ENCODE measurements at places on chromosomes 16 and 17. TPM values are rescaled to one million over a fixed set of nuclear protein-coding genes. Genes with fewer than 3 reads are reported as not detected.

- H3K27ac ChIP-seq: peak overlapping the region; percentile 75
- H3K36me3 ChIP-seq: no peaks in the 10 kb centered on the region
- peak overlapping the region; percentile 37 for H3K4me3 ChIP-seq
- DNase-seq: no peak
Measured at GRCh38 chr16:73166947-73167550, 119.1 kb upstream of the ZFHX3 start.

DNA sequence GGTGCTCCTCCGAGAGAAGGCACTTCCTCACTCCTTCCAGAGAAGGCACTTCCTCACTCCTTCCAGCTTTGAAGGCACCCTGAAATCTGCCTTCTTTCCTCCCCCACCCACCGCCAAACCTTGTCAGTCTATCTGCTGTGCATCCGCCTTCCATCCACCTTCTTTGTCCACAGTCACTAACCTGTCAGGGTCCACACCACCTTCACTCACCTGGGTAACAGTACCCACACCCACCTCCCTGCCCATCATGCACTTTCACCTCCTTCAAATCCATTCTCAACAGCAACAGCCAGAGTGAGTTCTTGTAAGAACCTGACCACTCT is 5.2 kb downstream of the CCDC102A start:
- no peaks in the 10 kb centered on the region for H3K27me3 ChIP-seq
- H3K36me3 ChIP-seq: peaks cover 21% of the 10 kb centered on the region
- peak overlapping the region; percentile 51 for H3K27ac ChIP-seq
- no peak overlapping the region for H3K4me3 ChIP-seq
- no peaks in the 10 kb centered on the region for H3K4me1 ChIP-seq

CDH1 gene
- 21.6 TPM for total RNA-seq

DNA sequence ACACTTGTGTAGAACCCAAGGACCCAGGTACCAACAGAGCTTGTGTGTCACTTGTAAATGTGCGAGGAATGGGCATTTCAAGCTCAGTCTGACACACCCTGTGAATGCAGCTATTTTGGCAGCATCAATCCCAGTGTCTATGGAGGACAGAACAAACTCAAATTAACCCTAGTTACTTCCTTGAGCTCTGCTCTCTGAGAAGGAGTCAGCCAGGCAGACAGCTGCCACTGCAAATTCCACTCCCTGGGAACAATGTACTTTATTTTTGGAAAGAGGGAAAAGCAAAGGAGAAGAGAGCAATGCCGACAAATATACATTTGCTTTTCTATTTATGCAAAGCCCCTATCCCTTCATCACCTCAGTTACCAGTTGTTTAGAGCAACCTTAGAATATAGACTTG is 48.4 kb upstream of the NOG start:
- no peaks in the 10 kb centered on the region for H3K27me3 ChIP-seq
- no peaks in the 10 kb centered on the region for H3K36me3 ChIP-seq
- no peak overlapping the region for H3K27ac ChIP-seq
- no peaks in the 10 kb centered on the region for H3K4me1 ChIP-seq

- H3K4me1 ChIP-seq: no peaks in the 10 kb centered on the region
- H3K4me3 ChIP-seq: no peak overlapping the region
- H3K36me3 ChIP-seq: no peaks in the 10 kb centered on the region
- DNase-seq: no peak
- H3K27ac ChIP-seq: no peak overlapping the region
- H3K27me3 ChIP-seq: no peaks in the 10 kb centered on the region
Measured at GRCh38 chr17:76473541-76473985, 6.2 kb downstream of the AANAT start.

GRCh38 chr16:23175651-23176050 is 6.9 kb upstream of the SCNN1G start:
- no peak overlapping the region for H3K27ac ChIP-seq
- H3K4me1 ChIP-seq: no peaks in the 10 kb centered on the region
- no peaks in the 10 kb centered on the region for H3K36me3 ChIP-seq
- H3K27me3 ChIP-seq: peaks cover 29% of the 10 kb centered on the region
- DNase-seq: no peak

GRCh38 chr17:46730679-46731078 is 87.8 kb downstream of the WNT3 start:
- peaks cover 55% of the 10 kb centered on the region for H3K36me3 ChIP-seq
- H3K27me3 ChIP-seq: no peaks in the 10 kb centered on the region
- H3K4me3 ChIP-seq: no peak overlapping the region
- no peak for DNase-seq

DNA sequence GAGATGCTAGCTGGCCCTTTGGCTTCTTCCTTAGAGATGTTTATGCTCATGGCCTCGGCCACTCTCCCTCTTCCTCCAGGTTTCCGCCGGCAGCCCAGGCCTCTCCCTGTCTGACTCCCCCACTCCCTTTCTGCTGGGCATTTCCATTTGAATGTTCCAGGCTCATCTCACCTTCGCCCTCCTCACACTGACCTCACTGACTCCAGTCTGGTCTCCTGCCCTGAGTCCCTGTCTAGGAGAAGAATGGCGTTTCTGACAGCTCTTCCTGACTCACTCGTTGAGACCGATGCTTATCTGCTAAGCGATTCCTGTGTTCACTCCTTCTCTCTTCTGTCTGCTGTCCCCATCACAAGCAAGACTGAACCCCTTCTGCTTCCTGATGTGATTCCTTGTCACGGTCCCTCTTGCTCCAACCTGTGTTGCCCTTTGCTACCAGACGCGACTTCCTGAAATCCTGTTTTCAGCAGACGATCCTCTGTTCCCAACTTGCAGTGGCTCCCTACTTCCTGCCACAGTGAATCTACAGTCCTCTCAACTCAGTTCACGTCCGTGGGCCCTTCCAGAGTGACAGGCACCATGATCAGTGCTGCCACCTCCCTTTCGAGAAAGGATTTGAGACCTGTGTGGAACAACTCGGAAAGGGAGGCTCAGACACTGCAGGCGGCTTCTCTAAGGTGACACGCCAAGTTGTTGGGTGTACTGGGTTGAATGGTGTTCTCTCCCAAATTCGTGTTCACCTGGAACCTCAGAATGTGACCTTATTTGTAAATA is 176.4 kb downstream of the MSI2 start:
- H3K4me3 ChIP-seq: no peak overlapping the region
- no peaks in the 10 kb centered on the region for H3K27me3 ChIP-seq
- H3K36me3 ChIP-seq: no peaks in the 10 kb centered on the region
- peaks cover 3% of the 10 kb centered on the region for H3K4me1 ChIP-seq
- no peak for DNase-seq

MYOCD gene
- 11.6 TPM for total RNA-seq

- H3K4me1 ChIP-seq: peaks cover 12% of the 10 kb centered on the region
- H3K36me3 ChIP-seq: no peaks in the 10 kb centered on the region
- H3K27me3 ChIP-seq: no peaks in the 10 kb centered on the region
- H3K4me3 ChIP-seq: no peak overlapping the region
- H3K27ac ChIP-seq: no peak overlapping the region
- DNase-seq: no peak
Measured at GRCh38 chr16:49619811-49620157, 236.1 kb downstream of the ZNF423 start.

- H3K4me1 ChIP-seq: no peaks in the 10 kb centered on the region
- H3K27ac ChIP-seq: no peak overlapping the region
Measured at GRCh38 chr17:55903028-55903690, 152.3 kb downstream of the PCTP start.

- H3K27ac ChIP-seq: peak overlapping the region; percentile 79
- no peaks in the 10 kb centered on the region for H3K27me3 ChIP-seq
- DNase-seq: no peak
Measured at GRCh38 chr17:75753514-75754377, 11.2 kb downstream of the GALK1 start.

Data from tibial nerve (tissue), 4 donors.